Upper lobe of left lung (tissue), 6 donors: ENCODE measurements at places on chromosomes 11 and 22. TPM values are rescaled to one million over a fixed set of nuclear protein-coding genes. Genes with fewer than 3 reads are reported as not detected.

- DNase-seq, result no peak
Observed at GRCh38 chr11:58394195-58394594, 12.5 kb downstream of the OR5B3 start.

GRCh38 chr11:134139873-134140331, 71.0 kb downstream of the JAM3 start:
- no peak for DNase-seq

GRCh38 chr11:62874851-62875250, 5.8 kb upstream of the SLC3A2 start:
- DNase-seq, result no peak

- DNase-seq, result no peak
Observed at GRCh38 chr11:132579136-132579535, 953.2 kb downstream of the OPCML start.

DNA sequence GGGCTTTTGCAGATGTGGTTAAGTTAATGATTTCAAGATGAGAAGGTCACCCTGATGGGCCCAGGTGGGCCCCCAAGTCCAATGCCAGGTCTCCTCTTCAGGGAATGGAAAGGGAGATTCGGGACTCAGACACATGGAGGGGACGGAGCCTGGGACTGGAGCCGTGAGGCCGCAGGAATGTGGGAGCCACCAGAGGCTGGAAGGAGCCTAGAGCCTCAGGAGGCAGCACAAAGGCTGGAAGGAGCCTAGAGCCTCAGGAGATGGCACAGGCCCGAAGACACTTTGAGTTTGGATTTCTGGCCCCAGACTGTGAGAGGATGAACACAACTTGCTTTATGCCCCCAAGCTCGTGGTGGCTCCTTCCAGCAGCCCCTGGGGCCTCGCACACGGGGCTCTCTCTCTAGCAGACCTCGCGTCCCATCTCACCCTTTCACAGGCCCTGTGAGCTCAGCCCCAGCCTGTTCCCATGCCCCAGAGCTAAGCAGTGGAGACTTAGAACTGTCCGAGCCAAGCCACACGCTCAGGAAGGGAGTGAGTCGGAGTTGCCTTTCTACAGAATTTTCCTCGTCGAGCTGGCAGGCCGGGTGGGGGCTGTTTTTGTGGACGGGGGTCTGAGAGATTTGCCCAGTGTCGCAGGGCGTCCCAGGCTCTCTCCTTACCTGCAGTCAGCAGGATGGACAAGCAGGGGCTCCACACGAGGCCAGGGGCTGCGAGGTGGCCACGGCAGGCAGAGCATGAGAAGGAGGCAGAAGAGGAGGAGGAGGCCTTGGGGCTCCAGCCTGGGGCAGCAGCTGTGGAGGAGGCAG, 937.6 kb downstream of the BRD1 start:
- DNase-seq, result no peak

- DNase-seq, result no peak
Observed at GRCh38 chr11:28146123-28146751, 38.0 kb downstream of the METTL15 start.

- no peak for DNase-seq
Observed at GRCh38 chr22:17138513-17138912, 17.4 kb upstream of the TMEM121B start.

GRCh38 chr22:32622004-32622743, 147.6 kb downstream of the FBXO7 start:
- peak; percentile 55 for DNase-seq

DNA sequence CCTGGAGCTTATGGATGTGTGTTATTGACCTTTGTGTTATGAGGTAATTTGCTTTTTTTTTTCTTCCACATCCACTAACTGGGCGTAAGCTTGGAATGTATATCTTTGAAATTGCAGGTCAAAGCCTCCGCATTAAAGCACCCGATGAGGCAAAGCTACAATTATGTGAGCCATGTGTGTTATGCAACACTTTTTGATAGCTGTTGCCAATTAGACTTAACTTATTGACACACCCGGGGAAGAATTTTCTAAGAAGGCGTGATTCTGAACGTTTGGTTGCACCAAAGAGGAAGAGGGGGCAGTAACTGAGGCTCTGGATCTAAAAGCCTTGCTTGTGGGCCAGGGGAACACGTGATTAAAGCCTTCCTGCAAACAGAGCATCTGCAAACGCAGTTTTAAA, 610 bp upstream of the TEX12 start:
- DNase-seq, result no peak

GRCh38 chr11:23973244-23973643, 523.6 kb upstream of the LUZP2 start:
- no peak for DNase-seq

DNA sequence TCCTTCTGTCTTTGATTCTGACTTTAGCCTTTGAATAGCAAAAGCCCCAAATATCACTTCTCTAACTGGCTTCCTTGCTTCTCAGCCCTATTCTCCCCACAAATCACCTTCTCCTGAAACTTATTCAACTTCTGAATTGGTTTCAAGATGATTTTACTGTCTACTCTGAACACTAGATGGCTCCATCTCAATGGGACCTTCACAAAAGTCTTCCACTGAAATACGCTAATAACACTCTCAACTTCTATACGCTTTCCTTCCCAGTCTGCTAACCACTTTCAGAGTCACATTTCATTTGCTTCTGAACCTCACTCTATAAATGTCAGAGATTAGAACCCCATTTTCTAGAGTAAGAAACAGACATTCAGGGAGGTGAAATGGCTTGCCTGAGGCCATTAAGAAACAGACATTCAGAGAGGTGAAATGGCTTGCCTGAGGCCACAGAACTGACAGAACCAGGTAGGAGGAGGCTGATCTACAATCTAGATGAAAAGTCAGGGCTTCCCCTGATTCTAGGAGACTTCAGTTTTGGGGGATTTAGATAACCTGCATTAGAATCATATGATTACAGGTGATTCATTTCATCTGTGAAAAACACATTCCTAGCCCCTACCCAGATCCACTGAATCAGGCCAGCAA, 20.6 kb downstream of the MORC2 start:
- no peak for DNase-seq

GRCh38 chr11:70580036-70580805, 181.9 kb downstream of the CTTN start:
- no peak for DNase-seq

GRCh38 chr11:79896258-79896657, 455.4 kb upstream of the TENM4 start:
- no peak for DNase-seq

GRCh38 chr22:45905924-45906865, 70.8 kb downstream of the WNT7B start:
- DNase-seq, result peak; percentile 85

DNA sequence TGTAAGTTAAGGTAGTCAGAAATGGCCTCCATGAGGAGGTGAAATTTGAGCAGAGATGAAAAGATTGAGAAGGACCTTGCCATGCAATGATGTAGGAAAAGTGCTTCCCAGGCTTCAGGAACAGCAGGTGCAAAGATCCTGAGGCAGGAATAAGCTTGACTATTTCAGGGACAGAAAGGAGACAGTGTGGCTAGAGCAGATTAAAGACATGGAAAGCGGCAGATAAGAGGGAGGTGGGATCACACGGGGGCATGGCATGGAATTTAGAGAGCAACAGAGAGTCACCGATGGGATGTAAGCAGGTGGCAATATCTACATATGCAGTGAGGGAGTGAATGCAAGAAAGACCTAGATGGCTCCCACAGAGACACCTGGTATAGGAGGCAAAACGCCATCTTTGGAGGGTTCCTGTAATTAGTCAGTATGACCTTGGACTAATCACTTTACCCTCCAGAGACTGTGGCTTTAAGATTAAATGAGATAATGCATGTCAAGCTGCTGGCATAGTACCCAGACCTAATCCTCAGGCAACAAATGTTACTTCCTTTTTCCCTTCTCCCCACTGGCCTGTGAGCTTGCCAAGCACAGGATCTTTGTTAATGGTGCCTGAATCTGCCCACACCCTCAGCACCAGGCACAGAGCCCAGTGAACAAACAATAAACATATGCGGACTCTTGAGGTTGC, 24.6 kb upstream of the ACER3 start:
- peak; percentile 51 for DNase-seq

GRCh38 chr11:120952461-120953434, 71.2 kb upstream of the TBCEL start:
- DNase-seq, result peak; percentile 55

GRCh38 chr22:27380855-27381254, 420.7 kb downstream of the MN1 start:
- no peak for DNase-seq

DNA sequence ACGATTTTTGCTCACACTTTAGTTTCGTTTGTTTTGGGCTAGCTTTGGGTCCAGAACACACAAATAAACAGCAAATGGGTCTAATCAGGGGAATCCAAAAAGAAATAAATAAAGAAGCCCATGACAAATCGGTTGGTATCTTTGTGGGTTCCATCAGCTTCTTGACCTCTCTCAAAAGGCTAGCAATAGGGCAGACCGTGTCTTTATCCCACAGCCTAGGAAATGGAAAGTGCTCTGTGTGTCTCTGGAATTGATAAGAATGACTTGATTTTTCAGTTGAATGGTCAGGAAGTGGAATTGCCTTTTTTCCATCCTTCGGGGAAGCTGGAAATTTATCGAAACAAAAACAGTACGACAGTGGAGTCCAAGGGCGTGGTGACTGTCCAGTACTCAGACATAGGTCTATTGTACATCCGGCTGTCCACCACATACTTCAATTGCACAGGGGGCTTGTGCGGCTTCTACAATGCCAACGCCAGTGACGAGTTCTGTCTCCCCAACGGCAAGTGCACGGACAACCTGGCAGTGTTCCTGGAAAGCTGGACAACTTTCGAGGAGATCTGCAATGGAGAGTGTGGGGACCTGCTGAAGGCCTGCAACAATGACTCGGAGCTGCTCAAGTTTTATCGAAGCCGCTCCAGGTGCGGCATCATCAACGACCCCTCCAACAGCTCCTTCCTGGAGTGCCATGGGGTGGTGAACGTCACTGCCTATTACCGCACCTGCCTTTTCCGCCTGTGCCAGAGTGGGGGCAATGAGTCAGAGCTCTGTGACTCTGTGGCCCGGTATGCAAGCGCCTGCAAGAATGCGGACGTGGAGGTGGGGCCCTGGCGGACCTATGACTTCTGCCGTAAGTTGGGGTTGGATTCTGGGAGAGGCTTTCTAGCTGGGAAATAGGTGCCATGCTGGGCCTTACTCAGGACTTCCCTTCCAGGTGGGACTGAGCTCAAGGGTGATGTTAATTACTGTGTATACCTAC, 28.6 kb downstream of the TECTA start:
- peak; percentile 30 for DNase-seq

- peak; percentile 51 for DNase-seq
Observed at GRCh38 chr11:95975343-95975742, 51.4 kb upstream of the MTMR2 start.

- no peak for DNase-seq
Observed at GRCh38 chr11:120249279-120250262, 9.6 kb downstream of the POU2F3 start.

DNA sequence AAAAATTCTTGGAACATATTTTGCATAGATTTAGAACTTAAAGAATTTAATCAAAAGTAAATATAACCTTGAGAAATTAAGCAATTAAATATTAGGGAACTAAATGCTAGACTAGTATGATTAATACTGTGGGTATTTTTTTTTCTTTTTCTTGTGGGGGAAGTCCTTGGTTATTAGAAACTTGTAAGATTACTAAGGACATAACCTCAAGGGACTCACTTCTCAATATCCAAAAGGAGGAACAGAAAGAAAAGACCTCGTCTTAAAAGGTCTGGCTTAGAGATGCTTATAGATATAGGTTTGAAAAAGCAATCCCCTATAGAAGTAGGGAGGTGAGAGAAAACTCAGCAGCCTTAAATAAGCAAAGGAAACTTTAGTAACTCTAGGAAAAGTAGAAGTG, 368.5 kb downstream of the INSC start:
- no peak for DNase-seq

DNA sequence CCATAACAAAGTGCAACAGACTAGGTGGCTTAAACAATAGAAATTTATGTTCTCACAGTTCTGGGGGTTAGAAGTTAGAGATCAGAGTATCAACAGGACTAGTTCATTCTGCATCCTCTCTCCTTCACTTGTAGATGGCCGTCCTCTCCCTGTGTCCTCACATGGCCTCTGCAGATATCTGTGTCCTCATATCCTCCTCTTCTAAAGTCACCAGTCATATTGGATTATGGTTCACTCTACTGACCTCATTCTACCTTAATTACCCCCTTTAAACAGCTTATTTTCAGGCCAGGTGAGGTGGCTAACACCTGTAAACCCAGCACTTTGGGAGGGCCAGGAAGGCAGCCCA, 135.1 kb downstream of the RAB38 start:
- DNase-seq, result no peak

DNA sequence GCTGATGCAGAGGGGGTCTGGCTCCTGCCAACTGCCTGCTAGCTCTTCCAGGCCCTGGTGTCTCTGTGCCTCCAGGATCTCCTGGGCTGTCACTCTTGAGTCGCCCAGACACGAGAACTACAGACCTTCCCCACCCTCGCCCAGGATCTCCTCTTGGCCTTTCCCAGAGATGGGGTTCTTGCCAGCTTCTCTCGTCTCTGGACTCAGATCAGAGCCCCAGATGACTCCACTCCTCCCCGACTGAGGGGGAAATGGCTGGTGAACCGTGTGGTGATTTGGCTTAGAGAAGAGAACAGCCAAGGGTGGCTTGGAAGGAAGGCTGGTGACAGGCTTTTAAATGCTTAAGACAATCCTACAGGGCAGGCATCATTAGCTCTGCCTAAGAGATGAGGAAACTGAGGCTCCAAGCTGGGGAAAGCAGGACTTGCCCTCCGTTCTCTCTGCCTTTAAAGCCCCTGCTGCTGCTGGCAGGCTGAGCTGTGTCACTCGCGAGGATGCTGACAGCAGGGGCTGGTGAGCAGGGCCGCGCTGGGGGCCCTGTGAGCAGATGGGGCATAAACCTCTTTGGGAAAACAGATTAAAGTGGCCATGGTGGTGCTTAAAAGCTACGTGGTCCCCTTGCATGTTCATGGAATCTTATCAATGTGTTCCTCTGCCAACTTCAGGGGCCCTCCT, 90.3 kb upstream of the THY1 start:
- peak; percentile 58 for DNase-seq

The RGL4 gene
- total RNA-seq, result 2.6 TPM

The TIMM10 gene
- total RNA-seq, result 62.2 TPM

The GSTT2B gene
- total RNA-seq, result 9.7 TPM

The DGCR6 gene
- total RNA-seq, result 3.3 TPM

The APLNR gene
- total RNA-seq, result 2.1 TPM

The CD248 gene
- 0.59 TPM for total RNA-seq

The JRKL gene
- 7.2 TPM for total RNA-seq

The NCAM1 gene
- total RNA-seq, result 15.3 TPM

The MMP8 gene
- 0.29 TPM for total RNA-seq

The MMP3 gene
- 0.47 TPM for total RNA-seq

The IGF2 gene
- total RNA-seq, result 8.4 TPM
